ENCODE measurements at places on chromosomes 4 and X.

DNA sequence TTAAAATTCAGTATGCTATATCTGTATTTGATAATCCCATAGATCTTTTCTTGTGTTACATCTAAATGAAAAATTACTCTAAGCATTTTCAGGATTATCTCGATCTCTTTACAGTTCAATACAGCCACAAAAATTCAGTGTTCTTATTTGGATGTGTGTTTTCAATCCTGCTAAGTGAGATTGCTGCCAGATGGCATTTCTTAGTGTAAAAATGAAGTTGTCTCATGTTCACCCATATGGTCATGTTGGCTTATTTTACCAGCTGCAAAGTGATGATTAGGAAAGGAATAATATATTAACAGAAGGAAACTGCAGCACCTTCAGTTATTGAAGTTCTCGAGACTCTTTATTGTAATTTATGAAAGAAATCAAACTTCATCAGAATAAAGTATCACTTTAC, 12.1 kb upstream of the FAM47A start:
- no peak for DNase-seq

GRCh38 chr4:135368831-135369230, 1167.2 kb upstream of the PABPC4L start:
- no peak for DNase-seq

DNA sequence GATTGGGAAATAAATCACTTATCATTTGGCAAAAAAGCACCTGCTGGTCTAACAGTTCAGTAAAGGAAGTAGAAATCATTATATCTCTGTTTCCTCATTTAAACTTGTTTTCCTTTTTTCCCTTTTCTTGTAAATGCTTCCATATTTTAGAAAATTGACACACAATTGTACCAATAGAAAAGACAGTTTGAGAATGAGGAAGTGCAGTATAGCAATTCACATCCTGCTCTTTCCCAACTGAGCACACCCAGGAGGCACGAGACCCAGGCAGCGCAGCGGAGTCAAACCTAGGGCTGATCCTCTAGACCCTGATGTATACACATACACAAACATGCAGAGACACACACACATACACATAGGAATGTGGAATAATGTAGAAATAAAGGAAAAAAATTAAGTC, 74.8 kb upstream of the PACRGL start:
- DNase-seq: no peak

DNA sequence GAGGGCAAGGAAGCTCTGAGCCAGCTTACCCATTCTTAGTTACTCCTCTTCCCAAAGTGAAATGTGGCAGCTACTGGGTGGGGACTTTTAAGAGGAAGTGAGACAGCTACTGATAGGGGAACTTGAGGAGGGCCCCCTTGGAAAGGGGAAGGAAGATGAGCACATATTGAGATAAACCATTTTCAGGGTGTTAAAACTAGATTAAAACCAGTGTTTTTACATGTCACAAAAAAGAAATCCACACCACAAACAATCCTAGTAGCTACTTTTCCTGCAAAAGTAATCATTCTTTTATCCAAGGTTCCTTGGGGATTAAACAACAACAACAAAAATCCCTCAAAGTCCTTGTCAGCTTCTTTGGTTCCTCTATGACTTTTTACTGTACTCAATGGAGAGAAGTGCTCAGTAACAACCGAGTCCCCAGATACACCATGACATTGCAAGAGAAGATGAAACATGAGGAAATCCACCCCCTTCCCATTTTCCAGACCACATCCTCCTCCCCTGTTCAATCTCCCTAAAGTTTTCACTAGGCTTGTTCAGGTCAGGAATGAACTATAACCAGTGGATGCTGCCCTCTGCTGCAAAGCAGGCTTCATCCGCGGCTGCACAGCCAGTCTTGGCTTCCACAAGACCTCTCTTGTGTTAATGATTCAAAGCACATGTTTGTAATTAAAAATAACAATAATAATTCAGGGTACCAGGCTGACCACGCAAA, 113.5 kb upstream of the TMEM164 start:
- DNase-seq: no peak

- no peak for DNase-seq
These were observed 25.1 kb upstream of the SH3RF1 start for GRCh38 chr4:169295822-169296221.

DNA sequence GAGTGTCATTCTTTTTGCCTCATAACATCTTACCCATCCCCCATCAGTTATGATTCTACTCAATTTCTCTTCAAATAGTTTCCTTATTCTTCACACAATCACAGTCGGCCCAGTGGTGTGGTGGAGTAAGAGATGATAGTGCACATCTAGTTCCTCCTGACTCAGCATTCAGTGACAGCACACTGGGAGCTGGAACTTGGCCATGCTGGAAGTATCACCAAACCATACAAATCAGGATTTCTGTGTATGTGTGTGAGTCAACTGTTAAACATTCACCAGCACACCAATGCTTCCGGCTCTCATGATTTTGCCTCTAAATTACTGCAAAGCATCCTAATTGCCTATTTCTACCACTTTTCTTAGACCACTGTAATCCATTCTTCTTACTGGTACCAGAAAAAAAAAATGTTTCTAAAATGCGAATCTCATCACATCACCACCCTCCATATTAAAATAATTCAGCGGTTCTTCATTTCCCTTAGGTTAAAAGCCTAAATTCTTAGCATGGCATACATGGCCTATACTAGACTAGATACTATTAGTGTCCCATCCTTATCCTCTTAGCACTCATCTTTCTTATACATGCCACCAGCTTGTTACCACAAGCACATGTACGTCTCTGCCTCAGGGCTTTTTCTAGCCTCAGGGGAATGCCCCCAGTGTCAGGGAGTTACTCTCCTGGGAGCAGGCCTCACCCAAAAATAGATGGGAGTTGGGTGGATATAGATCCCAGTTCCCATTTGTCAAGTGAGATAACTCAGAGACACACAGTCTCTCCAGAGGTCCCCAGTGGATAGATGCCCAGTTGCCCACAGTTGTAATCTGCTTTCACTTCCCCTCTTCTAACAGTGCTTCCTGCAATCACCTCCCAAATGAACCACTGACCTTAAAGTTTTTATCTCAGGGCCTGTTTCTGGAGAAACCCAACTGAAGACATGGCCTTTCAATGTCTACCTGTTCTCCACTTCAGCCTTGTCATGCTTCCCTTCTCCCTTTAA, 49.2 kb upstream of the DDX53 start:
- no peak for DNase-seq

GRCh38 chr4:38529189-38530115, 134.5 kb upstream of the KLF3 start:
- DNase-seq: peak; percentile 76

DNA sequence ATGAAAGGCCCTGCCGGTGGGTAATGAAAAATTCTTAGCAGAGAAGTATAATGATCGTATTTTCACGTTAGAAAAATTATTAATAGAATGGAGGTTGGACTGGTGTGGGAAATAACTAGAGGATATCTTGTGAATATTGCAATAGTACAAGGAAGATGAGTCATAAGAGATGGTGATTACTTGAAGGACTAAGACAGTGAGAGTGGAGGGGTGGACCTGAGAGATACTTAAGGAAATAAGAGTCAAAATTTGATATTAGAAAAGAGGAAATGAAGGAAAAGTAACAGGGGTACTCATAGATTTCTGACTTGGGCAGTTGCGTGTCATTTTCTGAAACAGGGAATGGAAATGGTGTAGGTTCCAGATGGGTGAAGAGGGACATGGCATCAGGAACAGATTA, 1.7 kb upstream of the USP53 start:
- DNase-seq: no peak

DNA sequence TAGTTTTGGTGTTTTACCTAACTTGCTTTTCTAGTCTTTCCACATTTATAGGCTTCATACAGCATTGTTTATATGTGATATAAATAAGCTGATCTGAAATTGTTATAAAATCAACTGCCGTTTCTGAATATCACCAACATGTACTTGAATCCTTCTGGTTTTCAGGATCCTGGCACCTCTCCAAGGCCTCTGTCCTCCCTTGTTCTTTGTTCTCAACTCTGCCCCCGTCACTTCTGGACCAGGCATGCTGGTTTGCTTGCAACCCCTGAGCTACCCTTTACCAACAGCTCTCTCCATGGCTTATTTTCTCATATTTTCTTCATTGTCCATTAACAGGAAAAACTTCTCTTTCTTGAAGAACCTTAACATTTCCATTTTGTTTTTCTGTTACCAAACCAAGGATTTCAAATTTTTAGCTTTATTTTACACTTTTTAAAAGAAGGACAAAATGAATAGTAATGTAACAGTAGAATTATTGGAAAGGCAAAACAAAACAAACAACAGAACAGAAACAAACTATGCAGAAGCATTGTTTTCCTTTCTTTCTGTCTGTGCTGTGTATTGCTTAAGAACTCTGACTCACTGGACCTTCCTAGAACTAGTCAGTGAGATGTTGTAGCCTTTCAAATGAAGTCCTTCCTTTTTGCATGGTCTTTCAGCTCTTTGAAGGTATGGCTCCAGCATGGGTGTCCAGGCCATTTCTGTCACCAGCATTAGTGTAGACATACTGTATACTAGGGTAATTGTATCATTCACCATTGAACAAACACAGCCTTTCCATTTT, 44.8 kb downstream of the BANK1 start:
- no peak for DNase-seq

- no peak for DNase-seq
These were observed 234.5 kb downstream of the HNRNPD start for GRCh38 chr4:82139287-82139686.

DNA sequence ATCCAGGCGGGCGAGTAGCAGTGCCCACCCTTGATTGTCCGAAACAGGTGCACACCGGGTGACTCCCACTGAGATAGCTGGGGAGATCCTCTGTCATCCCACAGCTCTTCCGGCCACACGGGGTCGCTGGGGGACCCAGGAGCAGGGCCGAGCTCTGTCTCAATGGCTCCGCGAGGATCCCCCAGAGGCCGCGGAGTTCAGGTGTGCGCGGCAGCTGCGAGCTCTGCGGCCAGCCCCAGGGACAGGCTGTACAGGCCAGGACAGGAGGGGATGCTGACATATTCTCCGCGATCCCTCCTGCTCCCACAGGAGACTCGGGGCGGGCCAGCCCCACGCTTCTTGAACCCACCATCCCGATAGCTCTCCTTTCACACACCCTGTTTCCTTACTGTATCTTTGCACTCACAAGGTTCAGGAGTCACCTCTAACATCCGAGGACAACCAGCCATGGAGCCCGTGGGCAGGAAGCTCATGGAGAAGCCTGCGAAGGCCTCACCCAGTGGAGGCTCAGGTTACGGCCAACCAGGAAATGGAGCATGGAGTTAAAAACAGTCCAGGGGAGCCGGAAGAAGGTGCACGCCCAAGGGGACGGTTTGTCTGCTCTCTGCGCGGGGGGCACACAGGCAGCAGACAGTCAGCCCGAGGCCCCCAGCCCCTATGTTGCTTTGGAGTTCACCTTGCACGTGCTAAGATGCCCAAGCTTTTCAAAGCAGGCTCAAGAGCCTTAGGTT, 77.9 kb upstream of the AMELX start:
- no peak for DNase-seq

DNA sequence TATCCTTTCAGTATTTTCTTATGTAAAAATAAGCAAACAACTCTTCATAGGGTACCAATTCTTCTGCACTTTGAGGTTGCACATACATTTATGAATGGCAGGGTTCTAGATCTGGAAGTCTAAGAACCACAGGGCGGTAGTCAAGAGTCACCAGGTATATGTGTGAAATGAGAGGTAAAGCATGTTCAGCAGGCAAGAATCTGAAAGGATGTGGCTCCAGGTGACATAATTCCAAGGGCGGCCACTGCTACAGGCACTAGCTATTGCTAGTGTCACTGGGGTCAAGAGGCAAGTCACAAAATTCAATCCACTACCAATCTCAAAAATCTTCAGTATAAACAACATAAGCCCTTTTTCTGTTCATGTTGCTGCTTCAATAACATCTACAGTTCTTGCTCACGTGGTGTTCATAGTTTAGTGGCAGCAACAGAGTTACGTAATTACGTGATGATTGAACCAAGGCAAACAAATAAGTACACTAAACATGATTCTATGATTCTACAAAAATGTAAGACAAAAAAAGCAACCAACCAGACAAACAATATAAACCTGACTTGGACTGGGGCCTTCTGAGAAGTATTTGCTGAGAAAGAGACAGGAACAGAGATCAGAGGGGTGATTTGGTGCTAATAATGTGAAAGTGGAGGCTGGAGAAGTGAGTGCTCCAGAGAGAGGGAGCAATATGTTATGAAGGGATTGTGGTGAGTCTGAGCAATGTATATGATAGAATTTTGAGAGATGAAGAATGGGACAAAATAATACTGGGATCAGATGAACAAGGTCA, 101.7 kb downstream of the NAA11 start:
- DNase-seq: no peak

GRCh38 chr4:78527555-78527954, 24.0 kb upstream of the ANXA3 start:
- DNase-seq: no peak

- no peak for DNase-seq
These were observed 140.2 kb upstream of the KLF3 start for GRCh38 chr4:38523524-38524448.

GRCh38 chr4:183306811-183307210, 13.3 kb downstream of the CLDN22 start:
- DNase-seq: peak; percentile 74

- DNase-seq: no peak
These were observed 63.4 kb downstream of the NFKB1 start for GRCh38 chr4:102564399-102565059.

- DNase-seq: no peak
These were observed 17.4 kb upstream of the PWWP3B start for GRCh38 chrX:106150701-106151100.

GRCh38 chr4:78870056-78870455, 69.2 kb downstream of the PAQR3 start:
- no peak for DNase-seq

DNA sequence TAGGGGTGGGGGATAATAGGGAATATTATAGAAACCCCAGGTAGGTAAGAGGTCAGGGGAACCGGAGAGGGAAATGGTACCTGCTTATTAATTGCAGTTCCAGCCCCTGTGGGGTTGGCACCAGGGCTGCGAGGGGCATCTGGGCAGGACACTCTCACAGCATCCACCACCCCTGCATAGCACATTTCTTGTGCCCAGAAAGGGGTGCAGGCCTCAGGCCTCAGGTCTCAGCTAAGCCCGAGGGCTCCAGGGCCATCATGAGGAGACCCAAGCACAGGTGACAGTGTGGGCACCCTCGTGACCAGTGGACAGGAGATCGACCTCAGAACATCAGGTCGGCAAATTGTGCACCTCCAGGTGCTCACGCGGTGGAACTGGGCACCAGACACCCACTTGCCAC, 164.7 kb downstream of the EVC2 start:
- no peak for DNase-seq

DNA sequence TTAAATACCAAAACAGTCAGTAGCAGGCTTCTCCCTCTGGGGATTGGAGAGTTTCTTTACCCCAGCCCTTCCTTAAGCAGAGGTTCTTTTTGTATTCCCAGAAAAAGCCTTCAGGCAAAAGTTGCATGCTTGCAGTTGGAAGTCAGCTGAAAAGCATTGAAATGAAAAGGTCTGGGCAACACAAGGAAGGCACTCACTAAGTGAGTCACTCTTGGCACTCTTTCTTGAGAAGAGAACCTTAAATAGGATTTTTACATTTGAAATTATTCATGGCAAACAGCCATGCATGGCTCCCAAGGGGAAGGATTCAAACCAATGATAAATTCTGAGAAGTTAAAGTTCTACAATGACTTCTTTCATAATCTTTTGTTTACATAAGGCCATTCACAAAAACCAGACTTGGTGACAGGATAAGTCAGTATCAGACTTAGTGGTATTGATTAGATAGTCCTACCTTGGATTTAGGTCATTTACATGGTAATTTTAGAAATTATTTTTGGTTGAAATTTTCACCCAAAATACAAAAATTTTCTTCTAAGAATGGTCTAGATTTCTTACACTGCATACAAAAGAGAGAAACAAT, 2068.9 kb downstream of the PCDH7 start:
- DNase-seq: no peak

GRCh38 chr4:118730683-118731082, 45.5 kb downstream of the METTL14 start:
- no peak for DNase-seq
